H7 (cell line): ENCODE measurements at places on chromosomes 12 and 14. TPM values are rescaled to one million over a fixed set of nuclear protein-coding genes. Genes with fewer than 3 reads are reported as not detected.

DNA sequence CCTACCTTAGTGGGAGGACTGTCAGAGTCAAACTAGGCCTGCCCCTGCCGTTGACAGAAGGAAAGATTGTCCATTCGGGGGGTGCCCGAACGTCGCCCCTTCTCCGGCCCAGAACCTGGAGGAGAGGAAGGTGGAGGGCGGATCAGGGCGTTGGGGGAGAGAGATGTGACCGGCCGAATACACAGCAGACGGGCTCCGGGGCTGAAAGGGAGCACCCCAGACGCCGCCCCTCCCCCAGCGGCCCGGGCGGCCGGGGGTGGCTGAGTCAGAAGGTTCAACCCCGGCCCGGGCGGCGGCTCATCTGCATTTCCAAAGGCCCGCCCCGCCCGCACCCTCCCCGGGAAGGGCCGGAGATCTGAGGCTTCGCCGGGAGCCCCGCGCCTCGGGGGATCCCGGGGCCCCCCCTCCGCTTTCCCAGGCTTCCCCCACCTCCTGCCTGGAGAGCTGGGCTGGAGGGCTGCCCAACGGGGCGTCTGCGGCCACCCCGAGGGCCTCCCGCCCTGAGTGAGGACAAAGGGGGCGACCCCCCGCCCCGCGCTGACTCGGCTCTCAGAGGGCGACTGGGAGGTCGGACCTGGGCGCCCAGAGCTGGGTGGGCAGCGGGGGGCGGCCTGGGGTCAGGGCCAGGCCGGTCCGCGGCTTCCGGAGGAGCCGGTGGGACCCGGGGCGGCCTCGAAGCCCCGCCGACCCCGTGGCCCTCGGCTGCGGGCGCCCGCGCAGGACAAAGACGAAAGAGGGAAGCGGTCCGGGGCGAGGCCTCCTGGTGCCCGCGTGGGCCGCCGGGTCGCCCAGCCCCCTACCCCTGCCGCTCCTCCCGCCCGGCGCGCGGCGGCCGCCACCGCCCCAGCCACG is 3.7 kb upstream of the SETD1B start:
- peak; percentile 95 for DNase-seq

Gene FOXA1
- total RNA-seq = 3.4 and 3.7 TPM in 2 replicates

DNA sequence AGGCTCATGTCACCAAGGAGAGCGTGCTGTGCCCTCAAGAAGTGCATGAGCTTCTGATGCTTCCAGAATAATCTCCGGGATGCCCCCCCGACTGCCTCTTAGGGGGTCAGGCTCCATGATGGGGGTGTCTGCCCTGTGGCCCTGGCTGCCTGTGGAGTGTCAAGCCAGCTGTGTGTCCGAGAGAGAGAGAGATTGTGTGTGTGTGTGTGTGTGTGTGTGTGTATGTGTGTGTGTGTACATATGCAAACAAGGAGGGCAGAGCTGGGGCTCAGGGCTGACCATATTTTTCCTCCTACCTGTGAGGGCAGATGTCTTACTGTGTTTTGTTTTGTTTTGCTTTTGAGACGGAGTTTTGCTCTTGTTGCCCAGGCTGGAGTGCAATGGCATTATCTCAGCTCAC is 5.6 kb upstream of the ALDH2 start:
- DNase-seq = no peak

Gene SERPINA1
- 0.18 TPM in 1 of 2 replicates, not detected in the other for total RNA-seq

GRCh38 chr14:37254411-37254947 is 56.7 kb downstream of the MIPOL1 start:
- no peak for DNase-seq

- DNase-seq = no peak
Observed at GRCh38 chr12:50985322-50985721, 33.0 kb downstream of the HIGD1C start.
